ENCODE measurements at places on chromosomes 7 and 10. TPM values are rescaled to one million over a fixed set of nuclear protein-coding genes. Genes with fewer than 3 reads are reported as not detected.

DNA sequence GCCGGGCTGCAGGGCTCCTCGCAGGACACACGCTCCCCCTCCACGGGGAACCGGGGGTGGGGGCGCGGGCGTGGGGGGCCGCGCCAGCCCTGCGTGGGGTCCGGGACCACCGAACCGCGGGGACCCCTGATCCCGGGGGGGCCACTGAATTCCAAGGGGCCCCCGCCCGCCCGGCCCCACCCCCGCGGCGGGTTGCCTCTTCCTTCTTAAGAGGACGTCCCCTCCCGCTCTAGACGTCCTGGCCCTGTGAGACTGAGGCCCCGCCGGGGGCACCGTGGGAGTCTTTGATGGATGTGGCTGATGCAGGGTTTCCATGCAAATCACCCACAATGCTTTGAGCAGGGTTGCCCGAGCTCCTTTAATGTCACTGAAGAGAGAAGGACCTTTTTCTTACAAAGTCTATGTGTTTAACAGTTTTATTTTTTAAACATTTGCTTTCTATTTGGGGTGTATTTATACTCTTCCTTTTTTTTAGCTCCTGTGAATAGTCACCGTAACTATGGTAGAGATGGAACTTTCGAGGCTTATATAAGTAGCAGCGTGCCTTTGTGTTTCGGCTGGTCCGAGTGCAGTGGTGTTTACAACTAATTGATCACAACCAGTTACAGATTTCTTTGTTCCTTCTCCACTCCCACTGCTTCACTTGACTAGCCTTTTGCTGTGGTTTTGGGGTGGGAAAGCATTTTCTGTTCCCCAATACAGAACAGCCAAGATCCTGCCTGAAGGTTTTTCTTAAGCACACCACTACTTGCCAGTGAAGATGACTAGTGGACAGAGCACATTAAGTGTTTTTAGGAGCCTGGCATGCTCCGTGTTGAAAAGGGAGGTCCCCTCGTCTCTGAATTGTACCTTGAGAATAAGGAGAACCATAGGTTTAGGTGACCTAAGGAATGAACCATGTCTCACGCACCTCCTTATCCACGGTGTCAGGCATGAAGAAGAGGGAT, 44.8 kb downstream of the PDIA4 start:
- DNase-seq: peak; percentile 49

DNA sequence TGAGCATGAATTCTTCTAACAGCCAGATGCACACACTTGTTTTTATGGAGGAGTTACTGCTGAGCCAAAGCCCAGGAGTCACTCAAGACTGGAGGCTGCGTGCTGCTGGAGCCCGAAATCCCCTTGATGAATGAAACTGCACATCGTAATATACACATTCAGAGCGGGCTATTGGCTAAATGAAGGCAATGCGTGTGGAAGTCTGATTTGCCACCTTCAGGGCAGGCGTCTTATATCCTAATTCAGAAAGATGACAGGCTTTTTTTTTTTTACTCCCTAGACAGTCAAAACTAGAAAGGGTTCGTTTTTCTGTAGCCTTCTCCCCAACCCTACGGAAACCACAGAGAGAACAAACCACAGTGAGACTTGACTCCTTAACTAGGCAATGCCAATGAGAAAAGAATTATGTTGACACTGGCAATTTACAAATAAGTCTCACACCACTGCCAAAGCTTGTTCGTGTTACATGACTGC, 227.2 kb upstream of the KLF14 start:
- DNase-seq: no peak

DNA sequence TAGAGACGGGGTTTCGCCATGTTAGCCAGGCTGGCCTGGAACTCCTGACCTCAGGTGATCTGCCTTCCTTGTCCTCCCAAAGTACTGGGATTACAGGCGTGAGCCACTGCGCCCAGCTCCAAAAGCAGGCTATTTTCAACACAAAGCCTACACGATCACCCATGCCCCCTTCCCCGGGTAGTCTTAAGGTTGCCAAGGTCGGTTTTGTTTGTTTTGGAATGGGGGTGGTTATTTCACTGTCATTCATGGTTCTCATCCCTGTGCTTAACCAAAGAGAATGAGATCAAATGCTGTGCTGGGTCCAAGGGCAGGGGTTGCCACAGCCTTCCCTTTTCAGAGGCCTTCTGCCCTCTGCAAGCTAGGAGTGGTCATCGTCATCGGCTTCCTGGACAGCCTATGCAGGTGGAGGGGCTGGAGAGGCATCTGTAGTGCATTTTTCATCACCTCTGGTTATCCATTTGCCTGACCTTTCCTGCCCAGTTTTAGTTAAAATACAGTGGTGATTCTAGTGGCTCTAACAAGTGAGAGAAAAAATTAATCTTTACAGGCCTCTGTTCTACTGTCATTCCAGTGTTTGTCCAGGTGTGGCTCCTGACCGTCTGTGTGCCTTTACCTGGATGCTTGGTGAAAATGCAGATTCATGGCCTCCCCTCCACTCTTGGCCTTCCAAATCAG, 11.4 kb downstream of the BLVRA start:
- no peak for DNase-seq

GRCh38 chr10:3294919-3295581, 122.5 kb upstream of the PITRM1 start:
- DNase-seq: no peak

DNA sequence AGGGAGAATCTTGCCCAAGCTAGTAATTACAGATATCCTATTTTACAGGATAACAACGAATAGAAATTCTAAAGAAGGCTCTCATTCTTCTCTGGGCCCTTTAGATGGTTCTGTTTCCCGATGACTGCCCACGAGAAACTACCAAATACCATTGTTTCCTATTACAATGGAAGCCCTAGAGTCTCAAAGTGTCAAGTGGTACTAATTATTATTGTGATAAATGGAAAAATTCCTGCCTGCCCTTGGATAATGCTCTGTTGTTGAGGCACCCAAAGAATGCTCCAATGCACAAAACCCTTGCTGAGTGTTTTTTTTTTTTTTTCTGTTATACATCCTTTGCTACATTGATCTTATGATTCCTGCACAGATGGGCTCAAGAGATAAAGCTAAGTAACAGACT, 504.5 kb downstream of the XPNPEP1 start:
- DNase-seq: no peak

DNA sequence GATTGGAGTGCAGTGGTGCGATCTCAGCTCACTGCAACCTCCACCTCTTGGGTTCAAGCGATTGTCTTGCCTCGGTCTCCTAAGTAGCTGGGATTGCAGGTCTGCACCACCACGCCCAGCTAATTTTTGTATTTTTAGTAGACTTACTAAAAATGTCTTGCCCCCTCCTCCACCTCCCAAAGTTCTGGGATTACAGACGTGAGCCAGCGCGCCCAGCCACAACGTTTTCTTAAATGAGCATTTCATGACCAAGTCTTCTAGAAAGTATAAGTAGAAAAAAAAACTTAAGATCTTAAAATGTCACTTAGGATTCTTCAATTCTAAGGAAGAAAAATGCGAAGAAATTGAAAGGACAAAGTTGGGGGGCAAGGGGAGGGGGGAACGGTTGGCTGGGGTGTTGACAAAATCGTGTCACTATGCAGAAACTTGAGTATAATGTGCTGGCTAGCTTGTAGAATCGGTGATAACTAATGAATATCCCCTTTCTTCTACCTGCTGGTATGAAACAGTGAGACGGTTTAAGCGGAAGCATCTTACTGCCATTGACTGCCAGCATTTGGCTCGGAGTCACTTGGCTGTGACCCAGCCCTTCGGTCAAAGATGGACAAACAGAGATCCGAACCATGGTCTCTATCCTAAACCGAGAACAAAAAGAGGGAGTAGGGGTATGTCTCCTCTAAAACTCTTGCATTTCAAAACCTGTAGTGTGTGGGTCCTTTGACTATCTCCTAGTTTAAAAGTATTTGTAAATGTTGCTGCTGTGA, 12.7 kb downstream of the FBH1 start:
- no peak for DNase-seq

- DNase-seq: no peak
These were observed 51.7 kb downstream of the SMURF1 start for GRCh38 chr7:99092064-99092720.

GRCh38 chr7:26306790-26307189, 15.1 kb downstream of the SNX10 start:
- DNase-seq: no peak

DNA sequence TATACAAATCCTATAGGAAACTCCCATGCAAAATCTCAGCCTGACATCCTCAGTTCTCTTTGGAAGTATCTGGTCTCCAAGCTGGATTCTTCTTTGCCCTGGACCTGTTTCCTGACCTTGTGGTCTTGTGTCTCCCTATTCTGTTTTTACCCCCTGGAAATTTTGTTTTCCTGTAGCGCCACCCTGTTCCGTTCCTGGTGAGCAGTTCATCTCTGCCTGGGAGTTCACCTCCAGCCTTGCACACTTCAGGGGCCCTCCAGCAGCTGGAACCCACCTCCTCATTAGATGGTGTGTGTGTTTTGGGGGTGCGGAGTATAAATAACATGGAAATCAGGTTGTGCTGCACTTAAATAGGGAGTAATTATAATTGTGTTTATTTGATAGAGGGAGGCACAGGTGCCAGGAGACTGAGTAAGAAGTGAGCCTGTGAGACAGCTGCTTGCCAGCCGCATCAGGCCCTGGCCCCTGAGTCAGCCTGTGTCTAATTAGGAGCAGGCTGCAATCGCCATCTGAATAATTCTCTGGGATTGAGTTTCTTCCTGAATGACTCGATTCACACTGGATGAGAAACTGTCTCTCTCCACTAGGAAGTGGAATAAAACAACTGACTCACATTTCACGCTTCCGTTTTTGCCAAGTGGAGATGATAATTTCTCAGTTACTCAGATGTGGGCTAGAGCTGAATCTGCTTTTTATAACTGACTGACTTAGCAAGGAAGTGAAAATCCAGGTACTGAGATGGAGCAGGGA, 69.4 kb upstream of the HECTD2 start:
- no peak for DNase-seq

DNA sequence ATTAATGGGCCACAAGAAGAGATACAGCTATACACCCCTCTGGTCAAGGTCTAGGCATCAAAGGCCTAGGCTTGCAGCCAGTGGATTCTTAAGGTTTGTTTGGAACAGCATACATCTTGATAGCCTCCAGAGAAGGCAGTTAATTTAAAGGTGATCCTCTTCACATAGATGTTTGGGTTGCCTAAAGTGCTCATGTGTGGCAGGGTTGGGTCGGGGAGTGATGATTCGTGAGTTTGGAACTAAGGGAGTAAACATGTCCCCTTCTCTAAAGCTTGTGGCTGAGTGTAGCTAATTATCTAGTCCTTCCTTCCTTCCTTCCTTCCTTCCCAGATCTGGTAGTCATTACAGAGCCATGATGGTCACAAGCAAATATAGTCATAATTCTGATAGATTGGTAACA, 12.4 kb downstream of the PCLO start:
- DNase-seq: no peak

DNA sequence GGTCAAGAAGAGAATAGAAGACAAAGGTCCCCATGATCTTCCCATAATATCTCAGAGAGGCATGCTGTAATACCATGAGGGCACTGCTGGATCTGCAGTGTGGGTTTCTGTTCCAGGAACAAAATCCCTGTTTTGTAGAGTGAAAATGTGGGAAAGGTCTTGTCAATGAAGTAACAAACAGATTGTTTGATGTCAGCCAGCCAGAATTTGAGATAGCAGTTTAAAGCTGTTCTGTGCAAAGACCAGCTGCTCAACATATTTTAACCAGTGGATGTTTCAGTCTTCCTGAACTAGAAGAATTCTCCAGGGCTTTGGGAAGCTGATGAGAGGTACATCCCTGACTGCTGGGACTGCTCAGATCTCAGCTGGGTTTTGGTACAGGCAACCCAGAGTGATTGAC, 1012.5 kb downstream of the DNAJB9 start:
- DNase-seq: no peak

- no peak for DNase-seq
These were observed 305.1 kb downstream of the GRID1 start for GRCh38 chr10:86061278-86062197.

- DNase-seq: no peak
These were observed 24.2 kb upstream of the MGMT start for GRCh38 chr10:129442866-129443265.

DNA sequence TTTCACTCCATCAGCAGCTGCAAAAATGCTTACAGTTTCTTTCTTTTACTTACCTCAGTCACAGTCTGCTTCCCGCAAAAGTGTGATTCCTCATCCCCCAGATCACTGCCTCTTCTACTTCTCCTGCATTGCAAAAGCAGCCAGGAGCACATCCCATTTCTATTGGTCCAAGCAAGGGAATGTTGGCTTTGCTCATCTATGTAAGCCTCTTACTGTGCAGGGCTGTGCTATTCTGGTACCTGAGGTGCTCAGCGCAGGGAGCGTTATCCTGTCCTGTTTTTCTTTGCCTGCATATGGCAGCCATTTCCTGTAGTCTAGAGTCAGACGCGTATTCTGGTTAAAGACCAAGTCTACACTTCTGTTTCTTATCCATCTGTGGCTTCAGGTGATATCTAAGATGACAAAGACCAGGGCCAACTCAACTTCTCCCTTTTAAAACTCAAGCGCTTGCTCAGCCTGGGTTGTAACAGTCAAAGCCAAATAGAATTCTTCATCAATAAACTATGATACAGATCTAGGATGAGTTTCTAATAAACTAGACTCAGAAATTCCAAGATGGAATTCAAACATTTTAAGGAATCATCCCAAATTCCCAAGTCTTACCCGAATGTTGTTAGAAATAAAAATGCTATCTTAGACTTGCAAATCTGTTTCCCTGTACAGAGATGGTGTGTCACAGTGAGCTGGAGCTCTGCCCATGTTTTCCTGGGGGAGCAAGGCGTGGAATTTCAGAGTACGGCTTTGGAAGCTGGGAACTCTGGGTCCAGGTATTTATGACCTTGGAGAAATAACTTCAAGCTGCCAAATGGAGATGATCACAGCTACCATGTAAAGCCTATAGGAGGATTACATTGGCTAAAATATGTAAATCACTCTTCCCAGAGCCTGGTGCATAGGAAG, 6.1 kb upstream of the RBM17 start:
- DNase-seq: no peak

- DNase-seq: no peak
These were observed 226.1 kb downstream of the GLRX3 start for GRCh38 chr10:130362308-130362761.

DNA sequence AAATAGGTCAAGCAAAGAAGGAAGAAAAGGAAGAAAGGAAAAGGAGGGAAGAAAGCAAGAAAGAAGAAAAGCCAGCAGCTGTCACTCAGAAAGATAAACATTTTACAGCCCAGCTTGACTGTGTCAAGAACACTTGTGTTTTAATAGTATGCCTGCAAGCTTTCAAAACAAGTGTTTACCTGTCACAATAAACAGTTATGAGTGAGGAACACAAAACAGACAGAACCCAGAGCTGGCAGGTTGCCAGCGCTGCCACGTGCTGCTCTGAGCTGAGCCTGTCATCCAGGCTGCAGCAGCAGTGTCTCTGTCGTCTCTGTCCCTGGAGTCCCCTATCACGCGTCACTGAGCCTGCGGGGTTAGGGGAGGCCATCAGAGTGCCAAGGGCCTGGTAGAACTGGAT, 827.6 kb upstream of the AUTS2 start:
- no peak for DNase-seq

DNA sequence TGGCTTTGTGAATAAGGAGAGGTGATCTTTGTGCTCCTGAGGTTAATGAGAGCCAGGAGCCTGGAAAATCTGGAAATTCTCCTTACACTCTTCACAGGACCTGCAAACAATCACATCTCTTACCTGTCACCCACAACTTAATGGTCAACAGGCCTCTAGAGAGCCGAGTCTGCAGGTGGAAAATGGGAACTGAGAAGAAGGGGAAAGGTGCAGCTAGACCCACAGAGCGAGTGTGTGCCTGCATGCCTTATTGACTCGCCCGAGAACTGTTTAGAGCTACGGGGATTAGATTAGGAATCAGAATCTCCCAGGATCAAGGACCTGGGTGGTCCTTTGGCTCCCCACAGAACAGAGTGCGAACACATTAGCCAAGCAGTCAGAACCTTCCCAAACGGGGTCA, 329.6 kb downstream of the PTEN start:
- DNase-seq: no peak

CPA2 gene
- 2.1 TPM for total RNA-seq

ITGB8 gene
- 11.6 TPM for total RNA-seq

SFTPA1 gene
- not detected for total RNA-seq

PON1 gene
- not detected for total RNA-seq
